ENCODE measurements at places on chromosomes 3 and 15.

GRCh38 chr3:42515391-42515916 lies 13.0 kb downstream of the VIPR1 start:
- DNase-seq = no peak

- peak; percentile 9 for DNase-seq
Measured at GRCh38 chr15:48330105-48330785, 984 bp upstream of the DUT start.

DNA sequence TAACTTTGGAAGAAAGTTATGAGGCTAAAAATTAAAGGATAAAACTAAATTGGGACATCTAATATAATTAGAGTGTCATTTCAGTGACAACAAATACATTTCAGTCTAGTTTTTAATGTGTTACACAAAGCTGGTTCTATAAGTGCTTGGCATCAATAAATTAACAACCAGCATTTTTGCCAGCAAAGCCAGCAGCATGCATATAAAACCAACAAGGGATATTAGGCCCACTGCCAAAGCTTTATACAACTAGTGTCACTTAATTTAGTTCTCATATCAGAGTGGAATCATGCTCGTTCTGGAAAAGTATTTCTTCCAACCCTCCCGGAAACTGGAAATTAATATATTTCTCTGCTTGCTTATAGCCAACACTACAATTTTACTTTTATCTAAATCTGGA lies 88.8 kb downstream of the THBS1 start:
- DNase-seq = no peak

GRCh38 chr15:96977886-96978285 lies 647.4 kb downstream of the NR2F2 start:
- DNase-seq = no peak

- peak; percentile 46 for DNase-seq
Measured at GRCh38 chr15:74616366-74616939, 817 bp downstream of the CLK3 start.

Data from hindlimb muscle (tissue), 1 donor.